Activated T-cell treated with anti-CD3 and anti-CD28 coated beads, Interleukin-2, amount 50 U/mL, for 1 hour (primary cell): ENCODE measurements at places on chromosomes 3 and 15.
A peak's percentile ranks its signal among the peaks of the same experiment; 100 is the strongest.

DNA sequence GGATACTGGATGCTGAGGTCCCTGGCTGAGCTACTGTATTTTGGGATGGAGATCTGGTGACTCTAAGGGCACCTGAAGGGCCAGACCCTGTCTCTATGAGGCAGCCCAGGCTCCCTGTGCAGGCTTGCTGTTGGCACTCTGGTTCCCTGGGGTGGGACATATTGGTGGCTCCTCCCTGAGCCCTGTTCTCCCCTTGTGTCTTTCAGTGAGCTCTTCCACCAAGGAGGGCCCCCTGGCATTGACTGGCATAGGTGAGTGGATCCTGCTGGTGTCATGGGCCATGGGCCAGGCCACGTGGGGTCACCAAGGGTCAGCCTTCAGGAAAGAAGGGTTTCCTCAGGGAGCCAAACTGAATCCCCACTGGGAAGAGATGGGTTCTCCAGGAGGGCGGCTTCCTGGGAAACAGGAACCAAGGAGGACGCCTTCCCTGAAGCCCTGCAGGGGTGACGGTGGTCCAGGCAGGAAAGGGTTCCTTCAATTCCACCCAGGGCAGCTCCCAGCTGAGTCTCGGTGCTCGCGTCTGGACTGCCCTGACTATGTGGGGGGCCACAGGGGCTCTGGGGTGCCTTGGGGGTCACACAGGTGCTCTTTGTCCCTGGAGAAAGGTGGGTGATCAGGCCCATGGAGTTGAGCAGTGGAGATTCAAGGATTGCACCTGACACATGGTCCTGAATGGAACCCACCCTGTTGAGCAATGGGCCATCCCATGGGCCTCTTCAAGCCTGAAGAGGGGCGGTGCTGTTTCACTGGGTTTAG lies 220.4 kb downstream of the SNRPN start:
- peak; percentile 8 for DNase-seq

GRCh38 chr3:9681011-9681722 lies 22.5 kb upstream of the CPNE9 start:
- no peak for DNase-seq

DNA sequence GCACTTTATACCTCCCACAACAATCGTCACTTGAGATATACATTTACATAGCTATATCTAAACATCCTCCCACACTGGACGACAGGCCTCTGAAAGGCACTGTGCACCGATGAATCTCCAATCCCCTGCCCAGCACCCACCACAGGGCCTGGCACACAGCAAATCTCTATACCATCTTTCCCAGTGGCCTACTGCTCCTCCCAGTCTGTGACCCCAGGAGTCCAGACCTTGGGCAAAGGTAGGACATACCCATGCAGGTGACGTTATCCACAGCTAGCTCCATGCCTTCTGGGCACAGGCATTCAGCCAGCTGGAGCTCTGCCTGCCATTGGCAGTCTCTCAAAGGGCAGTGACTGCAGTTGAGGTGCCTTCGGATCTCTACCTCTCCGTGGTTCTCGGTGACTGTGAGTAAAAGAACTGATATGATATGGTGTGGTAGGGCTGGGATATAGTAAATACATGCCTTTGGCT lies 5.8 kb downstream of the LTK start:
- no peak for DNase-seq

GRCh38 chr3:71905426-71905825 lies 120.5 kb upstream of the PROK2 start:
- no peak for DNase-seq

DNA sequence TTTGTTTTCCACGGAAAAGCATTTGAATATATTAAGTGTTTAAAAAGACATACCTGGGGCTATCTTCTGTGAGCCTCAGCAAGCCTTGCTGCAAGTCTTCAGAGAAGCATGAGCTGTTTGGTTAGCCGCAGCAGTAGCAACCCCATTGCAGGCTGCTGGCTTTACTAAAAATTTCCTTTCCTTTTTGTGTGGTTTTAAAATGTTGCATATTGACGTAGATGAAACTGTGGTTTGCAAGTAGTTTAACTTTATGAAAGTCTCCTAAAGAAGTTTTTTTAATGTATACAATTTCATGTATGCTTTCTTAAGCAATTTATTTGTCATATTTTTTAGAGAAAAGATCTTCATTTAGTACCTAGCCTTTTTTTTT lies at the start of gene GPR171:
GPR171 (minus strand) TSS at position 166 of the 370 bp plus-strand sequence. CDS start 3,830 bp downstream, outside the sequence.
- DNase-seq: peak; percentile 59

- no peak for DNase-seq
Observed at GRCh38 chr3:10570196-10570946, 65.0 kb upstream of the ATP2B2 start.

GRCh38 chr3:172846103-172846561 lies 95.6 kb downstream of the ECT2 start:
- no peak for DNase-seq

DNA sequence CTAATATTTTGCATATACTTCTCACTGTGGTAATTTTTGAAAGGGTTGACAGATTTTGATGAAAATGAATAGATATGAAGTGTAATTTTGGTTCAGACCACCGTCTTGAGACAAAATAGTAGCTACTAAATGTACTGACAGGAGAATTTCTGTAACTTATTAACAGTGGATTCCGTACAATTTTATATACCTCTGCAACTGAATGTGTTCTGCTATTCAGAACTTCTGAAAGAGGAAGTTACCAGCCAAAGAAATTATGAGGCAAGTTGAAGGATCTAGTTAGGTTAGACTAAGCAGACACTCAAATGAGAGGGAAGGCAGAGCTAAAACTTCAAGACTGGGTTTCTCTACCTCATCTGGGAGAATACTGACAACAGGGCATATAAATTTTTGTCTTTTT lies 29.4 kb downstream of the GAP43 start:
- DNase-seq: no peak

- no peak for DNase-seq
Observed at GRCh38 chr15:63402498-63403253, 21.0 kb upstream of the CA12 start.

DNA sequence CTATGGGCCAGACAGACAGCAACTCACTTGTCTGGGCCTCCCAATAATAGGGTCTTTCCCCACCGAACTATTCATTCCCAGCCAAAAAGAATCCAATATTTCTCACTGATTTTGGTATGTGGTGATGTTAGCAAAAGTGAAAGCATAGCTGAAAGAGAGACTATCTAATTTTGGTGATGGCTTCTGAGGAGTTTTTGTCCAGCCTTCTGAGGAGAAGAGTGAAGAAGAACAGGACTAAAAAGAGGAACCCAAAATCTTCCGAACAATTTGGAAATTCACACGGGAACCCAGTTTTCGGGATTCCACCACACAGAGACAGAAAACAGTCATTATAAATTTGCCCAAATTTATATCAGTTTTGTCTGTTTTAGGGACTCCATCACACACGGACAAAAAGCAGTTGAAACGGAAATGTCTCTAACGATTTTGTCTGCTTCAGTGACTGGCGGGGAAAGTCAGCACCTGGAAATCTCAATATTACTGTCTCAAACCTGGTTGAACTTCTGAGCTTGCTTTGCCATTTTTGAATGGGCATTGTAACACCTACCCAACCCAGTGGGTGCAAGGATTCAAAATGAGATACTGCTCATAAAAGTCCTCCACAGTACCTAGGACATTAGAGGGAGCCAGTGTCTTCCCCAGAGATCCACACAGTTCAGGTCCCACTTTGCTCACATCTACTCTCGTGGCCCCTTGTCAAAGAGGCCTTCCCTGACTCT lies 9.1 kb downstream of the CD80 start:
- no peak for DNase-seq

- no peak for DNase-seq
Observed at GRCh38 chr3:126378341-126378751, 16.4 kb upstream of the CFAP100 start.

DNA sequence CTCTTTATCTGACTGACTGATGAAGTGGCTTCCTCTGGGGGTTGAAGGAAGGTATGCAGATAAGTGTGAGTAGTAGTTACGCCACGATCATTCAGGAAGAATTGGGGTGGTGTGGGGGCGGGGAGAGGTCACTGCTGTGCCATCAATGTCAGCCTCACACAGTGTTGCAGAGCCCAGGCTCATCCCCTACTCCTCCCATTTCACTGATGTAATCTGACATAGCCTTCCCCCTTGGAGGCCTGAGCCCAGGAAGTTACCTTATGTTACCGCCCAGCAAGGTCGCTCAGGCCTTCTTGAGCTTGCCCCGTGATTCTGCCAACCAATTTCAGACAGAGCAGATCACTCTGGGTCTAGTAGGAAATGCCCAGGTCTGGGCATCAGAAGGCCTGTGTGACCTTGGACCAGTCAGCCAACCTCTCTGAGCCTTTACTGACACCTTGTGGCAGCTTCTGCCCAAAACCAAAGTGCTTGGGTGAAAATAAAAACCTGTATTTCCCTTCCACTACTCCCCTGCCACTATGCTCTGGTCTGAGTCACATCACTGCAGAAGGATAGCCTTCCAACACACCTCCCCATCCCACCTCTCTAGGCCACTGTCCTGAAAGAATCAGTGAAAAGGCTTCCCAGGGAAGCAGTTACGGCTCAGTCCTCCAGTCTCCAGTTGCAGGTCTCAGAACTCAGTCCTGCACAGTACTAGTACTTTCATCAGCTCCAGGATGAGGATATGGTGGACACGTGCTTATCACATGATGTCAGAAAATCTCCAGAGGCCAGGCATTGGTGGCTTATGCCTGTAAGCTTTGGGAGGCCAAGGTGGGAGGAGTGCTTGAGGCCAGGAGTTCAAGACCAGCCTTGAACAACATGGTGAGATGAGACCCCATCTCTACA lies 28.1 kb upstream of the INSYN1 start:
- DNase-seq: no peak

DNA sequence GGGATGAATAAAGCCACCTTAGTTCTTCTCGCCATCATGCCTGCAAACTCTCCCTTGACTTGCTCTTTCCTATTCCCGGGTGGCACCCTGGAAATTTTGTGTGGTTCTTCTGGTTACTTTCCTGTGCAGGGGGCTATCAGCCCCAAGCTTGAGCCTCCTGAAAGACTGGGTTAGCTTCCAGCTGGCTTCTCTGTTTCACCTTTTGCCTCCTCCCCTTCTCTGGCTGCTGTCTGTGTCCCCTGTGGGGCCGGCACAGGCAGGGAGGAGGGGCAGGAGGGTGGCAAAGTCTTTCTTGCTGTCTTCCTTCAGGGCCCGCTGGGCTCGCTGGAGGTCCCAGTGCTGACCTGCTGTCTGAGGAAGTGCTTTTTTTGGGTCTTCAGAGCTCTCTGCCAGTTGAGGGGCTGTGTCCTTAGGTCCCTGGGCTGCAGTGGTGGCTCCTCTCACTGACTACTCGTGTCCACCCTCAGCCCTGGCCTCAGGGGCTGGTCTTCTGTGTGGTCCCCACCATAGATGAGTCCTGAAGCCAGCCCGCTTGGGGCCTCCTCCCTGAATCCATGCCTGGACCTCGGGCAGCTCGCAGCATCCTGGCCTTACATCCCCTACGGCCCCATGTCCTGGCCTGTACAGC lies 196.5 kb downstream of the KLF13 start:
- no peak for DNase-seq

GRCh38 chr3:10600296-10600714 lies 94.9 kb upstream of the ATP2B2 start:
- no peak for DNase-seq

GRCh38 chr15:78007964-78008886 lies 69.3 kb downstream of the TBC1D2B start:
- no peak for DNase-seq

GRCh38 chr3:127211118-127212060 lies 18.5 kb downstream of the PRR23E start:
- DNase-seq: no peak

- DNase-seq: no peak
Observed at GRCh38 chr3:156811089-156811862, 14.9 kb upstream of the LEKR1 start.

- DNase-seq: no peak
Observed at GRCh38 chr3:174951034-174951433, 91.9 kb downstream of the NAALADL2 start.

- DNase-seq: no peak
Observed at GRCh38 chr3:127222163-127222562, 29.2 kb downstream of the PRR23E start.

DNA sequence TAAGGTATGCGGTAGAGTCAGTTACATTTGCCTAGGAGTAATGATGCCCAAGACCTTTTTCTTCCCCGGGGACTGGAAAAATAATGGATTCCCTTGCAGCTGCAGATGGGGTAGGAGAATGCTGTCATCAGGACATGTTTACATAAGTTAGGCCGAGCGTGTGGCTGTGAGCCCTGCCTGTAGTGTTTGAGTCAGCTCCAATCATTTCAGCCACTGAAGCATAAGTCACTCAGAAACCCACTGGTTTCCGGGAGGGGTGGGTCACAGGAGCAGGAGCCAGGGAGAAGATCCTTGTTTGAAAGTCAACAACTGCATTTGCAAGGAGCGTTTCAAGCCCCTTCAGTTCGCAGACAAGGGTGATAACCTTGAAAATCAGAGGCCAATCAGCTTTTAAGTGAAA lies 562.3 kb downstream of the MCTP2 start:
- DNase-seq: no peak

DNA sequence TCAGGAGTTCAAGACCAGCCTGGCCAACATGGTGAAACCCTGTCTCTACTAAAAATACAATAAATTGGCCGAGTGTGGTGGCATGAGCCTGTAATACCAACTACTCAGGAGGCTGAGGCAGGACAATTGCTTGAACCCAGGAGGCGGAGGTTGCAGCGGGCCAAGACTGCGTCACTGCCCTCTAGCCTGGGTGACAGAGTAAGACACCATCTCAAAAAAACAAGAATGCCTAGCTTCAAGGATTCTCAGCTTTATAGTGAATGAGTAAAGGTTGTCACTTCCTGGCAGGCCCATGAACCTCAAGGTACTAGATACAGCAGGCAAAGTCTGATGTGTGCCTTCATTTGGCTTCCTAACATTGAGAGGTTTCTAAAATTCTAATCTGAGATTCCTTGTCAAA lies 14.4 kb downstream of the THOC7 start:
- no peak for DNase-seq

GRCh38 chr3:100662113-100662823 lies 47.0 kb upstream of the TFG start:
- no peak for DNase-seq

DNA sequence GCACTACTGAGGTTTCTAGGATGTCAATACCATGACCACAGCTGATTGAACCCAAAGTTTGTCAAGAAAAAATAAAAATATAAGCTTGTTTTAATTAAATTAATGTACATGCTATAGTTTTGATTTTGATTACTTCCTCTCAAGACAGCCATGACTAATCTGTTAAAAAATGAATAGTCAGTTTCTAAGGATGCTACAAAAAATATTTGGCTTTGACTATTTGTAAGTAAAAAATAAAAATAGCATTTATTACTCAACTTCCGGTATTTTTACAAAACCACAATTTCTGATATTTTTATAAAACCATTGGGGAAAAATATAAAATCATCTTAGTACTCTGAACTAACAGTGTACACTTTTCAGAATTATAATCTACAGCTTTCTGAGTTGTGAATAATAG lies 12.1 kb upstream of the TEX9 start:
- DNase-seq: no peak

GRCh38 chr3:187722206-187722612 lies 19.9 kb upstream of the RTP2 start:
- DNase-seq: no peak

GRCh38 chr3:40309925-40310695 lies 603 bp downstream of the EIF1B start:
- no peak for DNase-seq

DNA sequence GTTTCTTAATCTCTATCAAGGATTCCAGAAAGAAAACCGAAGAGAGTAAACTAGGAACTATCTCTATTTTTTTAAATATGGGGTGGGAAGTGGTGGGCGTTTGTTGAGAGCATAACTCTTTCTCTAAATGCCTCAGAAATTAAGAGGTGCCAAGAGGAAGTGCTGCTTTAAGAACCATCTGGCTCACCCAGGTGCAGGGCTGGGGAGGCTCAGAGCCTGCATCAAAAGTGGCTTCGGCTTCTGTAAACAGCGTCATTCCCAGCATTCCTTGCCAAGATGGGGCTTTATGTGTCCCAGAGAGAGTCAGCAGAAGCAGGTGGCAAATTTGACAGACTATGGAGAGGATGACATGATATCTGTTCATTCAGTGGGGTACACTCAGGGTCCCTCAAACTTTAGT lies 123.3 kb upstream of the BFSP2 start:
- no peak for DNase-seq
